Fibroblast of the aortic adventitia (primary cell): ENCODE measurements at places on chromosomes 6 and 20.

GRCh38 chr20:5586720-5587119 lies 163.5 kb upstream of the SHLD1 start:
- no peak for DNase-seq

DNA sequence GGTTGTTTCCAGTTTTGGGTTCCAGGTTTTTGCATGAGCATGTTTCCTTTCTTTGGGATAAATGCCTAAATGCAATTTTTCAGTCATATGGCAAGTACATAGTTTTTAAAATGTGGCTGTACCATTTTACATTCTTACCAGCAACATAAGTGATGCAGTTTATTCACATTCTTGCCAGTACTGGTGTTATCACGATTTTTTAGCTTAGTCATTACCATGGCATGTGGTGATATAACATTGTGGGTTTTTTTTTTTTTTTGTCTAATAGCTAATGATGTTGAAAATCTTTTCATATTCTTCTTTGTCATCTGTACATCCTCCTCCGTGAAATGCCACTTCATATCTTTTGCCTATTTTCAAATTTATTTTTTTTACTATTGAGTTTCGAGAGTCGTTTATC lies 2.9 kb upstream of the TDRD6 start:
- DNase-seq, result peak; percentile 79

DNA sequence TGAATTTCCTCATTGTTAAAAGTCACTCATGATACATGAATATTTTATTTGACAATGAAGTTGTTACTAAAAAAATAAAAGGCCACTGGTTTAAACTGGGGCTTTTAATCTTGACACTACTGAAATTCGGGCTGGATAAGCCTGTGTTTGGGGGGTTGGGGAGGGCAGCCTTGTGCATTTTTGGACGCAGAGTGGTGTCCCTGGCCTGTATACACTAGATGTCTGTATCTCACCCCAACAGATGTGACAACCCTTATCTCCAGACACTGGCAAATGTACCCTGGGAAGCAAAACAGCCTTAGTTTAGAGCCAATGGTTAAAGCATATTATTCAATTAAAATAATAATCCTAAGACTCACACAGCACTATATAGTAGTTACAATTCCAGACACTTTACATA lies 24.8 kb downstream of the MAN1A1 start:
- DNase-seq, result no peak

DNA sequence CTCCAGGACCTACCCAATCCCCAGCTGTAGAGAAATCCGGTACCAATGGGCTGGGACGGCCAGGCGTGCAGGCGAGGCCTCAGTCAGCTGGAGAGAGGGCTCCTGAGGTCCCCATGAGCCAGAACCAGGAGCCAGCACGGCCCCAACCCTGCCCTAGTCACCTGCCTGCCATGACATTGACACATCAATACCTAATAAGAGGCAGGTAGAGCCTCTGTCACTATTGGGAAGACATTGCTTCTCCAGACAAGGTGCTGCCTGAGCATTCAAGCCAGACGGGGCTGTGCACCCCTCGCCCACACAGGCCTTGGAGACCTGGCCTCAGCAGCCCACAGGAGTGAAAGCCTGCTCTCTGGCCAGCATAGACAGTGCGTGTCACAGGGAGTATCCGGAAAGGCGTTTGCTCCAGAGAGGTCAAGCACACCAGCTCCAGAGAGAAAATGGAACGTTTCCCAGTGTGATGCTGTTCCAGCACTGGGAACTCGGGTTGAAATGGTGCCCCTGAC lies 3.5 kb downstream of the DLL1 start:
- DNase-seq, result no peak

- DNase-seq, result peak; percentile 63
These were observed 101.7 kb upstream of the FOXA2 start for GRCh38 chr20:22686097-22686496.

DNA sequence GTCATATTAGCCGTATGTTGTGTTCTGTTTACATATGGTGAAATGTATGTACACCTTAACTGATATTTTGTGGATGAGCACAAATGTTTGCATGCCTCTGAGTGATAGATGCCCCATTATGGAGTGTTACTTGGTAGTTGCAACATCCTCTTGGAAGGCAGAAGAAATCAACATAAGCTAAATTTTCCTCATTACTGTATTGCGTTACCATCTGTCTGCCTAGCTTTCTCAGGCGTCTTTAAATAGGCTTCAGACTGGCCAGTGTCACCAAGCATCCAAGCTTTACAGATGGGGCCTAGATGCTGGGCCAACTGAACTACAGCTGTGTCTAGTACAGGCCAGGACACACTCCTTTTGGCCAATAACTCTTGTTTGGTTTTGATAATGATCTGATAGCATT lies 250.6 kb downstream of the SAMD5 start:
- no peak for DNase-seq

GRCh38 chr6:29760328-29760727 lies 37.1 kb downstream of the HLA-F start:
- no peak for DNase-seq
